ENCODE measurements at places on chromosomes 5 and 9.

DNA sequence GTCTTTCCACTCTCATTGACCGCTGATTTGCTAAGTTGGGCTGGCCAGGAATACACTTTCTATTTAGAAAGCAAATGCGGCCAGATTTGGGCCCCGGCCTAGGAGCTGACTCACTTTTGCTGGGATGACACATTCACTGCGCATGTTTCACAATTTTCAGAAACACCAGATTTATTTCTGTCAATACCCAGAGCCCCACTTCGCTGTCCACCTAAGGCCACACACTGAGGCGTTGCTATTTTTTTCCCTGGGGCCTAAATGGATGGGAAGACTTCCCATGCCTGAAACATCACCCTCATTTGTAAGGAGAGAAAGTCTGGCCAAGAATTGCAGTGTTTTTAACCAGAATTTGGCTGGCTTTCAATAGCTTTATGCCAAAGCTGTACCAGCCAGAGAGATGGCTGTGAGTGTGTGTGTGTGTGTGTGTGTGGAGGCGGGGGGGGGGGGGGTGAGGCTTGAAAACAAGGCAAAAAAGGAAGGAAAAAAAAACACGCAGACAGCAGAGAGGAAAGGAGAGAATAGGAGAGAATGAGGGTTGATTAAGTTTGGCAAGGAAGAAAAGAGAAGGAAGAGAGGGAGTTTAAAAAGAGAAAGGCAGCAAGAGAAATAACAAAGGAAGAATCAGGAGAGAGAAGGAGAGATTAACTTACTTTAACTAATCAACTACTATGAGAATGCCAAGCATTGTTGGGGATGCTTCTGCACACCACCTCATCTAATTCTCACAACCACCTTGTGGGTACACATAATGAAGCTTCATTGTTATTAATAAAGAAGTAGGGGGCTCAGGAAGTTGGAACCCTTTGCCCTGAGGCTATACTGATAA, 261.4 kb upstream of the KLF4 start:
- no peak for DNase-seq

DNA sequence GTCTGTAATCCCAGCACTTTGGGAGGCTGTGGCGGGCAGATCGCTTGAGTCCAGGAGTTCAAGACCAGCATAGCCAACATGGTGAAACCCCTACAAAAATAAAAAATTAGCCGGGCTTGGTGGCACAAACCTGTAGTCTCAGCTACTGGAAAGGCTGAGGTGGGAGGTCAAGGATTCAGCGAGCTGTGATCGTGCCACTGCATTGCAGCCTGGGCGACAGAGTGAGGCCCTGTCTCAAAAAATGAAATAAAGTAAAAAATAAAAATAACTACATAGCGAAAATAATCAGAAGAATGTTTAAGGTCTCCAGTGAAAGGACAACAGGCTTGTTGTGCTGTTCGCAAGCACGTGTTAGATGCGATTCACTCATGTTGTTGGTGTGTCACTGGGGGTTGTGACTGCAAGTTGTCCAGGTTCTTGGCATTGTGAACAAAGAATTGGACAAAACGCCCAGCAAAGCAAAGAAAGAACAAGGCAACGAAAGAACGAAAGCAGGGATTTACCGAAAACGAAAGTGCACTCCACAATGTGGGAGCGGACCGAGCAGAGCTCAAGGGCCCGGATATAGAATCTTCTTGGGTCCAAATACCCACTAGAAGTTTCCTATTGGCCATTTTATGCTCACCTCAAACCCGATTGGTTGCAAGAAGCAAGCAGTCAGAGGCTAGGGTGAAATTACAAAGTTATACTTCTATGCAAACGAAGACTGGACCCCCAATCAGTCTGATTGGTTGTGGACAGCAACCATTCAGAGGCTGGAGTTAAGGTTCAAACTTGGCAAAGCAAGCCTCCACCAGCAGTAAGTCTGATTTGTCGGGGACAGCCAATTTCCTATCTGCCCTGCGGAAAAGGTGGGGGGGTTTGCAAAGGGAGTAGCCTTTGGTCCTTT, 844 bp upstream of the MCCC2 start:
- no peak for DNase-seq

- DNase-seq: no peak
Observed at GRCh38 chr5:30832519-30832918, 361.0 kb upstream of the CDH6 start.

- no peak for DNase-seq
Observed at GRCh38 chr9:127633216-127633862, 21.3 kb downstream of the STXBP1 start.

GRCh38 chr5:181056431-181056830, 16.4 kb downstream of the BTNL9 start:
- DNase-seq: no peak

GRCh38 chr9:88746029-88746742, 211.2 kb downstream of the NXNL2 start:
- no peak for DNase-seq

GRCh38 chr5:110475529-110475928, 250.9 kb downstream of the TMEM232 start:
- DNase-seq: no peak

GRCh38 chr9:129665389-129665775, at the start of gene PRRX2:
TSS of gene PRRX2 (plus strand) at chr9:129665647. CDS start at chr9:129665868, 221 bp downstream.
- DNase-seq: no peak

DNA sequence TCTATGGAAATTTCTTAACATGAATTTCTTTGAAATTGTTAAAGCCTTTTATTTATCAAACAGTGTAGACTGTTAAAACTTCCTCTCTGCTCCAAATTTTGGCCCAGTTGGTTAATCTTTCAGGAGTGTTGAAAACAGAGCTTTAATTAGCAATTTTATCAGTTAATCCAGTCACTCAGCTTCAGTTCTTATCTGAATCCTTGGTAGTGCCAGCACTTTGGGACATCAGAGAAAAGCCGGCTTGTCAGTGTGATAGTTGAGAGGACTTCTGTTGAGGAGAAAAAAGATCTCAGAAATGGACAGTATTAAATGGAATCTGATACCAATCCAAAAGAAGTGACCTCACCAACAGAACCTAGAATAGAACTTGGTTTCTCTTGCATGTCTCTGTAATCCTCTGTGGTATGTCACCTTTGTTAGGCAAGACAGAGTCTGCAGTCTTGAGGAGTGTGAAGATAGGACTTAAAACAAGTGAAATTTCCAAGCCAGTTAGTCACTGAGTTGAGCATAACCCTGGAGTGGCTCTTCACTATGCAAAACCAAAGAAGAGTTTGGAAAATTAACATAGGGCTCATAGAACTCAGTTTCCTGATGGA, 251.8 kb downstream of the NNT start:
- DNase-seq: no peak

- no peak for DNase-seq
Observed at GRCh38 chr5:180079702-180080466, 8.3 kb upstream of the RNF130 start.

DNA sequence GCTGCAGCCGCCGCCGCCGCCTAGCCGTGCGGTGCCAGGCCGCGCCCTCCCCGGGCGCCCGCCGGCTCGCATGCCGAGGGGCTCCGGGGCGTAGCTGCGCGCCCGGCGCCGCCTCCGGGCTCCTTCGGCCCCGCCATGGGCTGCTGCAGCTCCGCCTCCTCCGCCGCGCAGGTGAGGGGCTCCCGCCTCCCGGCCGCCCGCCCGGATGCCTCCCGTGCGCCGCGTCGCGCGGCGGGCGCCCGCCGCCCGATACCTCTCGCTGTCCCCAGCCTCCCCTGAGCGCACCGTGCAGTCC, 230 bp downstream of the SLC44A1 start:
- no peak for DNase-seq

DNA sequence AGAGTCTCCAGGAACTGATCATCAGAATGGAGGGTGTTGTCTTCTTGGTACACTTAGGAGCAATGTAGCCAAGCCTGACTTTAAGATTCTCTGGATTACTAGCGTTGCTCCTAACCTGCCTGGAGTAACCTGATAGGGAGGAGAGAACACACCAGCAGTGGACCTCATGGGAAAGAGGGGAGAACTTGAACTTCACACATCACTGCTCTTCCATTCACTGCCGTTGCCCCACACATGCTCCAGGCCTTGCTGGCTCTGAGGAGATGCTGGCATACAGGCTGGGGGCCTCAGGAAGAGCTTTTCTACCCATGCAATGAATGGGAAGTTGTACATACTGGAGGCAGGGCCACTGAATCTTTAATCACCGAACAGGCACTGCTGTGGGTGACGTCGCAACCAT, 60.3 kb upstream of the ADAMTS16 start:
- DNase-seq: no peak

DNA sequence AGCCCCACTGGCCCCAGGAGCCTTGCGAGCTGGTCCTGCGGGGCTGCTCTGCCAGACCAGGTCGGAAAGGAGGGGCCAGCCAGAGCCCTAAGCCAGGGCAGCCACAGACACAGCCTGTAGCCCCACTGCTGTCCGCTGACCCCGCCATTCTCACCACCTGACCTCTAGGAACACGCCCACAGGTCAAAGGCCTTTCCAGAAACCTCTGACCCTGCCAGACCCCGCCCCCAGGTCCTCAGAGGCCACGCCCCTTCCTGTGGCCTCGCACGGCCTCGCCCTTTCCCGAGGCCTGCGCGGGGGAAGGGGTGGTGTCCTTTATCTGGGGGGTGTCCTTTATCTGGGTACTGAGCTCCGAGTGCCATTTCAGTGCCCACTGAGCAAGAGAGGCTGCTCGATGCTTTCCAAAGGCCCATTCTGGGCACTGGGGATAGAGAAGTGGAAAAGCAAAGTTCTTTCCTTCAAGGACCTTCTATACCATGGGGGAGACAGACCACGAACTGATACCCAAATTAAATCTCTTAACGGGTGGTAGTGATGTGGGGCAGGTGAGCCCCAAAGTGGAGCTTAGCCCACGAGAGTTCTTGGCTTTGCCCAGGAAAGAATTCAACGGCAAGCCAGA, 46.5 kb downstream of the P4HA2 start:
- no peak for DNase-seq

- no peak for DNase-seq
Observed at GRCh38 chr9:137168573-137168903, 1.3 kb downstream of the LRRC26 start.

GRCh38 chr9:81871695-81872094, 56.5 kb upstream of the SPATA31D4 start:
- DNase-seq: no peak

GRCh38 chr5:33299621-33300208, 141.1 kb upstream of the TARS1 start:
- DNase-seq: no peak

DNA sequence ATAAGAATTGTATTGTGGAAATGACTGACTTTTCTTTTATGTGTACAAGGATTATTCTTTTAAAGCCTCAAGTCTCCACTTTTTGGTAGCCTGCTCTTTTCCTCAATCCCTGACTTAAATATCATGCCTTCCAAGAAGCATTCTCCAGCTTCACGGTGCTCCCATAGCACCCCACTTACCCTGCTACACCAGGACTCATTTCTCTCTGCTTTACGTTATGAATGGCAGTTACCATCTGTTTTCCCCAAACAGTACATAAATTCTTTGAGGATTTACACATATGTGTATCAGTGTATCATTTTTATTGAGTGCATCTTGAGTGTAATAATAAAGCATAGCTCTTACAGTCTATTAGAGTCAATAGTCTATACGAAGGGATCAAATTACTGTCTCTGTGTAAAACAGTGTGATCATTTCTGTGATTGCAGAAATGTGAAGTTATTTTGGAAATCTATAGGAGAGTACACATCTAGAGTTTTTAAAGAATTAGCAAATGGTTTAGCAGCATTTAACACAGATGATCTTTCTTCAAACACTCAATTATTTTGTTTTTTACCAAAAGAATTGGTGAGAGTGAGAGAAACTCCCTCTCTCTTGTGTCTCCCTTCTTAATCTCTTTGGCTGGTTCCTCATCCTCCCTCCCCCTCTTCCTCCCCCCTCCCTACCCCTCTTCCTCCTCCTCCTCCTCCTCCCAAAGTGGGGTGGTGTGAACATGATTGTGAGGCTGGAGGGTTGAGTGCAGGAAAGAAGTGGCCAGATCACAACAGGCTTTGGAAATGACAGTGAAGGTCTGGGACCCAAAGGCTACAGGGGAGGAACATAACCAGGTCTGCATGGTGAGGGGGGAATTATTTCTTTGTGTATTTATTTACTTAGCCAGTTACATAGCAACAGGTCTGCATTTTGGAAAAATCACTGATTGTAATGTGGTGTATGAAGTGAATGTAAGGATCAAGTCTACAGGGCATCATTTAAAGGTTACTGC, 27.6 kb upstream of the ECM2 start:
- no peak for DNase-seq

GRCh38 chr5:136631186-136631585, 265.8 kb upstream of the TRPC7 start:
- DNase-seq: no peak

DNA sequence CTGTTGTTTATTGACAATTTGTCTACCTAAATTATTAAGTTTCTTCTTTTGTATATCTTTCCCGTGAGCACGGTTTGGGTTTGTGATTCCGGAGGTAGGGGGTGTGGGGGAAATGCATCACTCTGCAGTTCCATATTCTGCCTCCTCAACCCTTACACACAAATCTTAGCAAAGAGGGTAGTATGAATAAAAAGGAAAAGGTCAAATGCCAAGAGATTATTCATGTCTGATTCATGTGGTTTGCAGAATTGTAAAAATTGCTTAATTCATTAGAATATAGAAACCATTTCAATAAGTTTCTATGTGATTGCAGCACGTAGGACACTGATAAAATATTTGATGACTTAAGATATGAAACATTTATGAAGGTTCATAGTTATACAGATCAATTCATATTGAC, 601.9 kb downstream of the SEMA5A start:
- DNase-seq: no peak

DNA sequence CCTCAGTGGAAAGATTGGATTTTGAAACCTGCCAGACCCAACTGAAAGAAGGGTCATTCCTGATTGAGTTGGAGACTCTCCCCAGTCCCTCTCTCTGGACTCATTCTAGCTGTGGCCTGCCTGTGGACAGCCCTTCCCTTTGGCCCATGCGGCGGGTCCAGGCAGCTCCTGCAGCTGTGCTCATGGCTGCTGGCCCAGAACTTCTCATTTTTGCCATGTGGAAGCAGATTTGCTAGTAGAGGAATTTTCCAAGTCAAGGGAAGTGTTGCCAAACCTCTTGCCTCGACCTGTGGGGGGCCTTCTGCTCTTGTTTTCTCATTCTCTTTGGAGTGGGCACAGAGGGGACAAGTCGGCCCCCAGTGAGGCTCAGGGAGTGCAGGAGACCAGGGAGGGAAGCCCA, 89.2 kb downstream of the ANKRD33B start:
- DNase-seq: no peak

- no peak for DNase-seq
Observed at GRCh38 chr5:103532086-103532734, 30.4 kb downstream of the NUDT12 start.

Measured in central memory CD4-positive, alpha-beta T cell (primary cell).